ENCODE measurements at places on chromosomes 12 and 14. TPM values are rescaled to one million over a fixed set of nuclear protein-coding genes. Genes with fewer than 3 reads are reported as not detected.

The CALM1 gene
- 340 TPM for total RNA-seq

The CREBL2 gene
- 67.9 TPM for total RNA-seq

The FOXG1 gene
- total RNA-seq: 0.09 TPM

The ERH gene
- 113 TPM for total RNA-seq

The KRT73 gene
- total RNA-seq: not detected

The KRT82 gene
- not detected for total RNA-seq

The FICD gene
- 8.2 TPM for total RNA-seq

The IFNG-AS1 gene
- total RNA-seq: 0.27 TPM

DNA sequence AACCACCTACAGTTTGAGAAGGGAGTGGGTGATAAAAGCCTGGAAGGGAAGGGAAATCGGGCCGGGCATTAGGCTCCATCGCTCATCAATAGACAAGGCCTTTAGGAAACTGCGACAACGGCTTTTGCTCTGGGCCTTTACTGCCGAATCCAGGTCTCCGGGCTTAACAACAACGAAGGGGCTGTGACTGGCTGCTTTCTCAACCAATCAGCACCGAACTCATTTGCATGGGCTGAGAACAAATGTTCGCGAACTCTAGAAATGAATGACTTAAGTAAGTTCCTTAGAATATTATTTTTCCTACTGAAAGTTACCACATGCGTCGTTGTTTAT, 261 bp upstream of the RNU7-1 start:
- peak; percentile 85 for DNase-seq

GRCh38 chr12:837548-837947, 85.2 kb downstream of the WNK1 start:
- no peak for DNase-seq

DNA sequence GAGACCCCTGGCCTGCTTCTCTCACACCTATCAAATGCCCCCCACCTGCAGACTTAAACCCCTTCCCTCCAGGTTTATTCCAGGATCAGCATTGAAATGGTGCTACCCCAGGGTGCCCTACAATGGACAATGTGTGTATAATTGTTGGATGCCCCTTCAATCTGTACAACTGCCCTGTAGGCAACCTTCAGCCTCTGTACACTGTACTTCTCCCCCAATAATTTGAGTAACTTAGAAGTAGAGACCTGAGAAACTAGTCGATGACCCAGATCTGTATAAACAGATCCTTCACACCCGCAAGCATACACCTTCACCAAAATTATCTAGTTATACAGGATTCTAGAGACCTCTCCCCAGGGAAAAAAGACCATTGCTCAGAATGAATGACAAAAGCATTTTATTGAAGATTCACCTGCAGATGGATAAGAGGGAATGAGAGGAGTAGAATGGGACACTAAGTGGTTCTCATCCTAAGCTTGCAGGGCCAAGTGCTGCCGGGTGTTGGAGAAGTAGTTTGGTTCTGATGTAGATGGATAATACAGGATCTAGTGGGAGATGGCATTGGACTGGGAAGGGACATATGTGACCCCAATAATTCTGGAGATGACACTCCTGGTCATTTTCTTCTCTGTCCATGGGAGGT, 7.6 kb downstream of the KRT4 start:
- DNase-seq: no peak

DNA sequence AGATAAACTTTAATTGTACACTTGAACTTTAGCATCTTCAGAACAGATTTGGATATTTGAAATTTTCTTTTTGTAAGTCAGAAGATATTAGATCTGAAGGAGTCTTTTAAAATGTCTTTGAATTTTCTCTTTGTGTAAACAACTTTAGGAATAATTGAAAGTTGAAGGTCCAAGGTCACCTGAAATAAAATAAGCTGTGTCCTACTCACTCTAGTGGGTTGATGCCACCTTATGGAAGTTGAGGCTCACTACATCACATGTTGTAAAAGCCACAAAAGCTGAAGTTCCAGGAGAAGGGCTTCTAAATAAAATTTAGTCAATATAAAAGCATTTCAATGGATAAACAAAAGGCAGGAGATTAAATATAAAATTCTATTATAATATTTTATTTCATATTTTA, 122.0 kb upstream of the ATXN7L3B start:
- no peak for DNase-seq

- DNase-seq: no peak
Measured at GRCh38 chr14:100275214-100275613, 31.0 kb downstream of the SLC25A29 start.

- no peak for DNase-seq
Measured at GRCh38 chr14:54922598-54922997, 20.0 kb upstream of the GCH1 start.

DNA sequence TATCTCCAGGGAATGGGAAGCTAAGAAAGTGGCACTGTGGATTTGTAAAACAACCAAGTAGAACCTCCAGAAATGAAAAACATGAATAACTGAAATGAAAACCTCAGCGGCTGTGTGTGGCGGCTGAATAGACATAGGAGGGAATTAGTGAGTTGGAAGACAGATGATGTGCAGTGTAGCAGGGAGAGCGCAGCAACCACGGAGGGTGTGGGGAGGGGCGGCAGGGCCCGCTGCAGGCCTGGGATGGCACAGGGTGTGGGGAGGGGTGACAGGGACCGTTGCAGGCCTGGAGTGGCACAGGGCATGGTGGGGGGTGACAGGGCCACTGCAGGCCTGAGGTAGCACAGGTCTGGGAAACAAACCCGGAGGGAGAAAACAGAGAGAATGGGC, 51.1 kb downstream of the BEGAIN start:
- DNase-seq: peak; percentile 55

GRCh38 chr12:108613548-108613947, 15.7 kb upstream of the TMEM119 start:
- no peak for DNase-seq

DNA sequence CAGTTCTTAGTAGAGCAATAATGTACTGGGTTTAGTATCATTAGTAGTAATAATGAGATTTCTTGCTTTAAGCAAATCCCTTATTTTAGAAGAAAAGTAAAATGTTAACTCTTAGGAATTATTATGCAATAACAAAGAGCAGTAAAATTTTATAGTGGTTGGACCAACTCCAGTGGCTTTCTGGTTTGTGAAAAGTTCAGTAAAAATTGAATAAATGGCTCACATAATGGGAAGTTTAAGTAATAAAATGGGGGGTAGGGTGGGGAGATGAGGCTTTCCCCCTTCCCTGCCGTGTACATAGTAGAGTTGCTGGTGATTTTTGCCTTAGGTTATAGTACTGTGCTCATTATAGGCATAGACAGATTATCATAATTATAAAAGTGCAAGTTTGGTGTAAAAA, 250.5 kb upstream of the ATP2B1 start:
- no peak for DNase-seq

DNA sequence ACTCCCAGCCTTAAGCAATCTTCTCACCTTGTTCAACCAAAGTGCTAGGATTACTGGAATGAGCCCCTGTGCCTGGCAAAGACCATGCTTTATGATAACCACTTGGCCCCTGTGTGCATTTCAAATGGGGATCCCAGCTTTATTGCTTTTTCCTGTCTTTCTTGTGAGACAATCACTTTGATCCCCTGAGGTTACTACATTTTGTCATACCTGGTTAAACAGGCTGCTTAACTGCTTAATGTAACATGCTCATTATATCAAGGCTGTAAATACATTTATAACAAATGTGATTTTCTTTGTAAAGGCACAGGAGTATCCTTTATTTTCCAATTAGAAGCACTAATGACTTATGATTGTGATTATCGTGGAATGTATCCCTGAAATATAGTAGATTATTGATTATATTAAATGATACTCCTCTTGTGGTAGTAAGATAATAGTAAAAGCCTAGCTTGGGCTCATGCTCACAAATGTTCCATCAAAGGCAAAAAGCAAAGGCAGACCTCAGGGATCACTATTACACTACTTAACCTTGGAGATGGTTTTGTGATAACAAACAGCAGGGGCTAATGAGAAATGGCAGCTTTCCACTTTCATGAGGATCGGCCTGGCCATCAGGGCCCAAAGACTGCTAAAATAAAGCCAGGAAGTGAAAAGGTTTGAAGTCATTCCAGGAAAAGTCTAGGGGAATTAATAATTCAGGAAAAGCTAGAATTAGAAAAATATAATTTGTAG, 290.8 kb upstream of the MDGA2 start:
- DNase-seq: no peak

GRCh38 chr12:132407451-132407961, 78.1 kb upstream of the GALNT9 start:
- no peak for DNase-seq

DNA sequence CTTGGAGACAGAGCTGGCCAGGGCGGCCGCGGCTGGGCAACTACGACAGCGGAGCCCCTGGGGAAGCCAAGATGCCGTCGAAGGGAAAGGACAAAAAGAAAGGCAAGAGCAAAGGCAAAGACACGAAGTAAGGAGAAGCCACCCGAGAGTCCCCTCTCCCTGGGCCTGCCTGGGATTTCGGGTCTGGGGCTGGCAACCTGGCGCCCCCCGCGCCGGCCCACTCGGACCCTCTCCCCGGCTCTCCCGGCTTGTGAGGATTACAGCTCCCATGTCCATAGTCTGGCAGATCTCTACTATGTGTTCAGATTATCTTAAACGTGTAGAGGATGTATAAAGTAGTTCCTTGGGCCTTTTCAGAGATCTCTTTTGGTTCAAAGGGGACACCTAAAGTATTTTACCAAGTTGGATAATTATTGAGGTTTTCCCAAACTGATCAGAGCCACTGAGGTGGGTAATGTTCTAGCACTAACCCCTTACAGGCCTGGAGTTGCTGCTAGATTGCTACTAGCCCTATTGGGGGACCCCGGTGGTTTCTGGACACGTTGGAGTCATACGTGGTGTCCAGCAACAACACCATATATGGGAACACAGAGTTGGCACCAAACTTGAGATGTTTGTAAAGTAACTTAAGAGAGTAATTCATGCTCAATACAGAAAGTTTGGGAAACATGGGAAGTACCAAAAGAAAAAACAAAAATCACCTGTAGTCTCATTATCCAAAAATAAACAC, 424 bp downstream of the BBOF1 start:
- DNase-seq: no peak

- no peak for DNase-seq
Measured at GRCh38 chr12:86137936-86138335, 118.3 kb downstream of the MGAT4C start.

GRCh38 chr14:24361326-24361725, 6.7 kb upstream of the NFATC4 start:
- DNase-seq: no peak

DNA sequence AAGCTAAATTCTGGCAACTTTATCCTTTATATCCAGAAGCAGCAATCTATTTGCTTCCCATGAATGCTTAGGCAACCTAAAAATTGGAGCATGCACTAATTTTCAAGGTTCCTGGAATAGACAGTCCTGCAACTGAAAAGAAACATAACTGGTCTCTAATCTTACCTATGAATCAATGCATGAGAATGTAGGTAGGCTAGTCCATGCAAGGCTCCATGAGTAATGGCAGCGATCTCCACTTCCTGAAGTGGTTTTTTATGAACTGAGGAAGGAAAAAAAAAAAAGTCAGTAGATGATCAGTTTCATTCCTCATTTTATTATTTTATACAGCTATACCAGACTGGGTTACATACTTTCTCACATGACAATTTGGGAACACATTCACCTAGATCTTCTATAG, 102.0 kb downstream of the PEBP1 start:
- DNase-seq: no peak

DNA sequence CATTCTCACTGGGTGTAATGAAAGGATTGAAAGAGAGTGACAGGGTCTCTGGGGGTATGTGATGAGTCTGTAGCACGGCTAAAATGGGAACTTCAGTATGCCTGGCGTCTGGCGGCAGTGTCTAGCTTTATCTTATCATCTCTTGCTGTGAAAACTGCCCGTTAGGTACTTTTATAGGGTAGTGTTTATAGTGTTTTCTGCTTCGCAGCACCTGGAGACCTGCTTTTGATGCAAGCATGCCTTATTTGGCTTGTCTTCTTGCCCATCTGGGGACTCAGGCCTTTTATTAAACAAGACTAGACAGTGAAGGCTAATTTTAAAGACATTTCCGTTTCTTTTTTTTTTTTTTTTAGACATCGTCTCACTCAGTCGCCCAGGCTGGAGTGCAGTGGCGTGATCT, 36.3 kb upstream of the ALDH2 start:
- DNase-seq: no peak
